LHCN-M2 (cell line): ENCODE measurements at places on chromosomes 4 and X. TPM values are rescaled to one million over a fixed set of nuclear protein-coding genes. Genes with fewer than 3 reads are reported as not detected.
A peak's percentile ranks its signal among the peaks of the same experiment; 100 is the strongest.

- DNase-seq = no peak
Measured at GRCh38 chr4:62168681-62169080, 968.6 kb downstream of the ADGRL3 start.

DNA sequence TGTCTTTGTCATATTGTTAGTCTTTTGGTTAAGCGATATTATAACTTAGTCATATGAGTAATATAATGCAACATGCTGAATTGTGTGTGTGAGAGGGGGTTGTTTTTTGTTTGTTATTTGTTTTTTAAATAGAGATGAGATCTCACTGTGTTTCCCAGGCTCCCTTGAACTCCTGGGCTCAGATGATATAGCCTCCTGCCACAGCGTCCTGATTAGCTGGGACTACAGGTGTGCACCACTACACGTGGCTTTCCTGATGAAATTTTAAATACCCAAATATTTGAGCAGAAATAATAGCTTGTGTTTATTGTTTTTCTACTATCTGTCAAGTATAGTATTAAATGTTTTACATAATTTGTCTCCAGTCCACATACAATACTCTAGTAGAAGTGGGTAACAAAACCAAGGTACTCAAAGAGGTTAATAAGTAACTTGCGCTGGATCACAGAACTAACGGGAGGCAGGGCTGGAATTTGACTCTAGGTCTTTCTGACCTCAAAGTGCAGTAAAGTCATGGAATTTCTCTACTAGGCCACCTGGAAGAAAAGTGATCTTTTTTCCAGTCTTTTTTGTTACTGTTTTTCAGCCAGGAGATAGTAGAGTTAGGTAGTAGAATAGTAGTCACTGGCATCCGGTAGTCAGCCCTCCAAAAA, 47.8 kb downstream of the CLCN3 start:
- no peak for DNase-seq

DNA sequence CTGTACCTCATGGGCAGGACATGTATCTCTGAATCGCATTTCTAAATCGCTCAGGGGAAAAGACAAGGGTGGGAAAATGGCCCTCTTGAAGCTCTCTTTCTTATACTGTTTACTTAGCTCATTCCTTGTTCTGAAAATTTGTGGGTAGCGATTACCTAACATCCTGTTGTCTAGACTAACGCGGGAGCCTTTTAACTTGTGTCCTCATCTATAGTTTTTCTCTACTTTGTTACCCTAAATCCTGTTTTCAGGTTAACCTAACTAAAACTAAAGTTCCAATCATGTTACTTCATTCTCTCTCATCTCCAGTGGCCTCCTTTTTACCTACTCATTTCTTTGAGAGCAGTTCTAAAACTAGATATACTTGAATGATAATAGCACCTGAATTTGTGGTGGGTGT, 45.0 kb downstream of the SNX25 start:
- no peak for DNase-seq

- DNase-seq = peak; percentile 49
Measured at GRCh38 chrX:73913580-73913979, 350.6 kb downstream of the CHIC1 start.

Gene MAGEA9B
- total RNA-seq = not detected in 2 replicates

GRCh38 chr4:20348411-20348810, 96.7 kb downstream of the SLIT2 start:
- no peak for DNase-seq

- DNase-seq = no peak
Measured at GRCh38 chr4:28004520-28004919, 1143.9 kb downstream of the STIM2 start.

DNA sequence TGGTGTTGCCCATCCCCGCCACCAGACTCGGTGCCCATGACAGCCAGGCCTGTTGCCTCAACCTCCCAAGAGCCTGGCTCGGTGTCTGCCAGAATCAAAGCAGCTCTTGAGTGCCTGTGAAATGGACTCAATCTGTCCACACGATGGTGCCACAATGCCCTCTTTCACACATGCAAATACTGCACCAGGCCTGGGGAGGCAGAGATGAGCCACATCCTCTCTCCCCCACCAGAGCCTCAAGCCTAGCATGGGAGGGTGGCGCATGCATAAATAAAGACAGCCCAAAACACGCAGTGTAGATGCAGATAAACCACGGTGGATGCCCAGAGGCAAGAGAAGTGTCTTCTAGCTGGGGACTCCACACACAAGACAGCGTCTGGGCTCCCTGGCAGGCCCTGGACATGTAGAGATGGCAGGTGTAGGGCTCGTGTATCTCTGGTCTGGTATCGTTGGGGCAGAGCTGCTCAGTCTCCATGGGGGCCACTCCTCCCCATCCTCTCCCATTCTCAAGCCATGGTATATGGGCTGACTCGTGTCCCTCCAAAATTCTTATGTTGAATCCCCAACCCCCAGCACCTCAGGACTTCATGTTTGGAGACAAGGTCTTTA, 65.6 kb downstream of the JAKMIP1 start:
- DNase-seq = peak; percentile 2

GRCh38 chr4:8540072-8540471, 40.1 kb upstream of the GPR78 start:
- no peak for DNase-seq

- DNase-seq = no peak
Measured at GRCh38 chrX:136582624-136583023, 50.6 kb downstream of the VGLL1 start.

Gene CENPVL3
- 0.06 TPM in 2 replicates for total RNA-seq

- DNase-seq = peak; percentile 84
Measured at GRCh38 chr4:86092684-86093083, 267.2 kb downstream of the MAPK10 start.

GRCh38 chr4:139503622-139504166, 49.8 kb downstream of the RAB33B start:
- DNase-seq = no peak

GRCh38 chr4:105139646-105140045, 7.0 kb upstream of the TET2 start:
- no peak for DNase-seq

GRCh38 chr4:106579236-106579635, 210.7 kb upstream of the GIMD1 start:
- DNase-seq = no peak

DNA sequence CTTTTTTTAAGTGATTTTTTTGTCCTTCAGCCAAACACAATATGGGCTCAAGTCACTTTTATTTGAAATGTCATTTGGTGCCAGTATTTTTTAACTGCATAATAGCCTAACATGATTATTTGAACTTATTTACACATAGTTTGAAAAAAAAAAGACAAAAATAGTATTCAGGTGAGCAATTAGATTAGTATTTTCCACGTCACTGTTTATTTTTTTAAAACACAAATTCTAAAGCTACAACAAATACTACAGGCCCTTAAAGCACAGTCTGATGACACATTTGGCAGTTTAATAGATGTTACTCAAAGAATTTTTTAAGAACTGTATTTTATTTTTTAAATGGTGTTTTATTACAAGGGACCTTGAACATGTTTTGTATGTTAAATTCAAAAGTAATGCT, 62.1 kb downstream of the EDNRA start:
- peak; percentile 48 for DNase-seq

GRCh38 chr4:115145393-115146160, 32.2 kb upstream of the NDST4 start:
- DNase-seq = no peak

Gene BEX1
- 11.0 and 11.5 TPM in 2 replicates for total RNA-seq

DNA sequence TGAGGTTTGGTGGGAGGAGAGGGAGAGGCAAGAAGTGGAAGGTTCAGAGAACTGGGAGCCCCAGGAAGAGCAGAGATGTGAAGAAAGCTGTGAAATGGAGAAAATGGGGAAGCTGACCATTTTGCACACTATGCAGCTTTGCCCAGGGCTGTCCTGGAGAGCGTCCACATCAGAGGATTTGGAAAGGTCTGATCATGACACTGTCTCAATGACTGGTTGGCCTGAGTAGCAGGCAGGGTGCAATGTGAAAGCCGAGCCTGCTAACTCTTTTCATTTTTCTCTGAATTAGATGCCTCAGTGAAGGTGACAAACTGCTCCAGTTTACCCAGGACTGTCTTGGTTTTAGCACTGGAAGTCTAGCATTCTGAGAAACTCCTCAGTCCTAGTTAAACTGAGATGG, 330.1 kb upstream of the RPS6KA3 start:
- DNase-seq = no peak

Gene SLC25A43
- total RNA-seq = 17.0 and 17.8 TPM in 2 replicates

Gene CT55
- not detected in 2 replicates for total RNA-seq

- no peak for DNase-seq
Measured at GRCh38 chr4:91472046-91472445, 831.7 kb upstream of the GRID2 start.

GRCh38 chr4:169098054-169098497, 88.0 kb upstream of the CBR4 start:
- DNase-seq = no peak
